ENCODE measurements at places on chromosomes 2 and 18. TPM values are rescaled to one million over a fixed set of nuclear protein-coding genes. Genes with fewer than 3 reads are reported as not detected.

DNA sequence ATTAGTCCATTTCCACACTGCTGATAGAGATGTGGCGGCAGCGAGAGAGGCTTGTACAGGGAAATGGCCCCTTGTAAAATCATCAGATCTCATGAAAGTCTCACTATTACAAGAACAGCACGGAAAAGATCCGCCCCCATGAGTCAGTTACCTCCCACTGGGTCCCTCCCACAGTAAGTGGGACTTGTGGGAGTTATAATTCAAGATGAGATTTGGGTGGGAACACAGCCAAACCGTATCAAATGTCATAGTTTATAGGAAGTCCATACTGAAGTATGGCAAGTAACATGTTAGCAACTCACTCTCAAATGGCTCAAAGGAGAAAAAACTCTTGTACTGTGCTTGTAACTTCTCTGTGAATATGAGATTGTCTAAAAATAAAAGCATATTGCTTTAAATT, 56.1 kb downstream of the FARP2 start:
- H3K27me3 ChIP-seq: no peaks in the 10 kb centered on the region
- H3K4me3 ChIP-seq: no peak overlapping the region
- no peak overlapping the region for H3K27ac ChIP-seq
- peaks cover 28% of the 10 kb centered on the region for H3K36me3 ChIP-seq
- H3K4me1 ChIP-seq: no peaks in the 10 kb centered on the region

- peaks cover 6% of the 10 kb centered on the region for H3K27me3 ChIP-seq
- no peak for DNase-seq
- no peak overlapping the region for H3K4me3 ChIP-seq
- no peak overlapping the region for H3K27ac ChIP-seq
Measured at GRCh38 chr2:11023326-11024258, 111.9 kb downstream of the KCNF1 start.

CD8A gene
- total RNA-seq: 1.3 TPM

VIT gene
- not detected for total RNA-seq
